Left colon (tissue), 2 donors: ENCODE measurements at places on chromosomes 7 and 10.

DNA sequence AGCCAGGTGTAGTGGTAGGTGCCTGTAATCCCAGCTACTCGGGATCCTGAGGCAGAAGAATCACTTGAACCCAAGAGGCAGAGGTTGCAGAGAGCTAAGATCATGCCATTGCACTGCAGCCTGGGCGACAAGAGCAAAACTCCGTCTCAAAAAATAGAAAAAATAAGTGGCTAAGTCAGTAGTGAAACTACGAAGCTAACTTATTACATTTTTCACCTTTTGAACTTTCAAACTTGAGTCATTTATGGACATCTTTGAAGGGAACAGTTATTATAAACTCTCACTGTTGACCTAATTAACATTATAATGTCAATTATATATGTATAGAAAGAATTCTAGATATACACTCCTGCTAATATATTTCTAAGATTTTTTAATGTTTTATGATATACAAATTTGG lies 541.5 kb upstream of the C7orf33 start:
- no peak for DNase-seq

- DNase-seq: no peak
Measured at GRCh38 chr7:74379938-74380337, 73.8 kb upstream of the GTF2IRD1 start.

- DNase-seq: no peak
Measured at GRCh38 chr10:51109801-51110533, 35.7 kb downstream of the PRKG1 start.

DNA sequence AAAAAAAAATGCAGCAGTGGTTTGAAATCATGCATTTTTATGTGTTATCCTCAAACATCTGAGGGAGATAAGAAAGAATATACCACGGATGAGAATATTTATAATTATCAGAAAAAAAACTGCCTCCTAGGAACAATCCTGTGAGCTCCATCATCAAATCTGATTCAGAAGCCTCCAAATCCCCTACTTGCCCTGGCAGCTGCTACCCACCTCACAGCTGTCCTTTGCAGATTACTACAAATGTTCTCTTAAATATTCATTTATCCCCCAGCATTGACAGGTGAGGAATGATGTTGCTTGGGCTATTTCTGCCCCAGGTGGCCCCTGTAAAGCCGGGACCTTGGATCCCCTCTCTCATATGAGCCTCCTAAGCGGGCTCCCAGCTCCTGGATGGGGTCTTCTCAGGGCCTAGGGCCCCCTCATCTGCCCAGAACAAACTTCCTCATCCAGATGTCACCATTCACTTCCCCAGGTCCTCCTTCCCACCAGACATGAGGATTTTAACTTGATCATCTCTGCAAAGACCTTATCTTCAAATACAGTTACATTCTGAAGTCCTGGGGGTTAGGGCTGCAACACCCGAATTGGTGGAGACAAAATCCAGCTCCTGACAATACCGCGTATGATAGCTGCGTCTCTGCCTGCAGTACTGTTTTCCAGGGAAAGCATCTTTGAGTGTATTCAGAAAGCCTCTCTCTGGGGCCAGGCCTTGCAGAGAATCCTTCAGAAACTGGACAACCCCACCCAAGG lies 81.9 kb upstream of the INSIG1 start:
- DNase-seq: no peak

DNA sequence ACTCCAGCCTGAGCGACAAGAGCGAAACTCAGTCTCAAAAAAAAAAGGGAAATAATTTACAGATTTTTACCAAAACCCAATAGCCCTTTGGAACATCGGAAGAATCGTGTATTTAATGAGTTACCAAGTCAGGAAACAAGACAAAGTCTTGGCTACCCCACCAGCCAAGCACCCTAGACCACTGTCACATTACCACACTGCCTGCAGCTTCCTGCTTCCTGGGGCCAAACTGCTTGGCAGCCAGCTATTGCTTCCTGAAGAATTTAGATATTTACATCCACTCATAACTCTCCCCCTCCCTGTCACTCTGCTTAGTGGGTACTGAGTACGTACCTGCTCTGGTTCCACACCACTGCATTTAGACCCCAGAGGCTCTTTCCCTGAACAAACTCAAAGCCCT lies 14.1 kb upstream of the TNPO3 start:
- no peak for DNase-seq

DNA sequence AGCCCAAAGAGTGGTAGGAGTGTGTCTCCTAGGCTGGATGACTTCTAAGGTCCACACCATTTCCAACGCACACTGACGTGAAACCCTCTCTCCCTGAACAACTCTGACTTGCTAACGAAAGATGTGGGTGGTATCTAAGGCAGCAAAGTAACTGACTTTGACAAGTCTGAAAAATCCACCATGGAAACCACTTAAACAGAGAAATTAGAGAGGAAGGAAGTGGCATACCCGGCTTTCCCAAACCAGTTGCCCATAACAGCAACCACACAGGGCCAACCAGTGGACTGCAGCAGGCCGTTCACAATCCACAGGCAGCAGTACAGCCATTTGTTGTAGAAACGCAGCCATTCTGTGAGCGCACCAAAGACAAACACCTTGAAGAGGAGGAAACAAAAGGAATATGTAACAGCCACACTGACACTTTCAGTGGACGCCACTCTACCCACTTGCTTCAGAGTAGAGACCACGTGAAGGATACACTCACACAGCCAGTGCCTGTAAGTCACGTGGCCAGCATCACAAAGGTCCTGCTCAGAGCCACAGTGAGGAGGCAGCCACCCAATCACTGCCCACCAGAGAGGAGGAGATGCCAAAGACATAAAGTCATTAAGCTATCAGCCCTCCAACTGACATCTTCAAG lies 39.8 kb downstream of the SLC37A3 start:
- no peak for DNase-seq
